A172 (cell line): ENCODE measurements at places on chromosomes 12 and 14.

DNA sequence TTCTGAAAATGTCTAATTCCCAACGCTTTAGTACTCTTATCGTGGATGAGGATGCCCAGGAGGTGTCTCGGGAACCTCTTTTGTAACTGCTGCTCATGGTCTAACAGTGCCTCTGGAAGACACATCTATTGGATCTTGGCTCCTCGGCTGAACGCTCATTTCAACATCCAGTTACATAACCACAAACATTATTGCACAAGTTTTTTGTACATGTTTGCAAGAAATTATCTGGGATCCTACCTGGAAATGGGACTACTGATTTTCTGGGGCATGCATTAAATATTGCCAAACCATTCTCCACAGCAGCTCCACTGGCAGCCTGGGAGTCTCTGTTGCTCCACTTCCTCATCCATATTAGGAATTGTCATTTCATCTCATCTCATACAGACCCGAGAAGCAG is 117.5 kb upstream of the EVL start:
- DNase-seq, result no peak

GRCh38 chr14:72881543-72881942 is 12.4 kb downstream of the DPF3 start:
- no peak for DNase-seq

- DNase-seq, result peak; percentile 17
These were observed 131.9 kb upstream of the CAND1 start for GRCh38 chr12:67137256-67137655.

GRCh38 chr12:101941306-101942249 is 64.2 kb downstream of the DRAM1 start:
- DNase-seq, result no peak

DNA sequence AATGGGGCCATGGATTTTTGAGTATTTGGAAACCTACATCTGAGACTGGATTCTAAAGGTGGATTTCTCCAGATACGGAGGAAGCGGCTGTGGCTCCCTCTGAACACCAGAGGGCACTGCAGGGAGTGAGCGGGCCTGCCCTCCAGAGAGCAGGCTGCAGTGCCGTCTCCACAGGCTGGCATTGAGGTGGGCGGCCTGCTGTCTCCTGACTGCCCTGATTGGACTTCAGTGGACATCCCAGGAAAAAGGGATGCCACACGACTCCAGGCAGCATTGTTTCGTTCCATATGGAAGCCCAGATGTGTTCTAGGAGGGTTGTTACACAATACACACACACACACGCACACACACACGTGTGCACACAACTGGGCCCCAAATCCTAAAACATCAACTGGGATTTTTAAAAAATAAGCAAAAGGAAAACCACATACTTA is 20.9 kb upstream of the ANO2 start:
- DNase-seq, result peak; percentile 23

- DNase-seq, result peak; percentile 78
These were observed at the start of gene BCL2L2 for GRCh38 chr14:23306412-23307145. Gene BCL2L2, plus strand, starts transcription at chr14:23306833. Its CDS starts 935 bp downstream, at chr14:23307768.

- no peak for DNase-seq
These were observed 26.5 kb downstream of the PPP1R13B start for GRCh38 chr14:103820908-103821307.
